Nucleus accumbens (tissue), 56 donors: ENCODE measurements at places on chromosomes 12 and 14.

DNA sequence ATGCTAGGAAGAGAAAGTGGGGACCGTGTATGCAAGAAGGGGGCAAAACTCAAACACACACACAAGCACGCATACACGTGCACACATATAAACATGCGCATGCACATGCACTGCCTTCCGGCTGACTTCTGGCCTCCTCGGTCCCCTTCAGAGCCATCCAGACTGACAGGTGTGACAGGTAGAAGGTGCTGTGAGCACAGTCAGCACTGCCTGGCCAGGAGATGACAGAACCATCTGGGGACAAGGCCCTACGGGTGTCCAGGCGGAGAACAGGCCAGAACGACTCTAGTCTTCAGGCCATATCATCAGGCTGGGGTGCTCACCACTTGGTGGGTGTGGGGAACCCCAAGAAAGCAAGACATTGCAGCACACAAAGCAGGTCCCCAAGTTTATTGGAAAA is 7.3 kb downstream of the KRT83 start:
- no peak for DNase-seq

- no peak for DNase-seq
Measured at GRCh38 chr12:52335598-52336262, 14.5 kb upstream of the KRT83 start.

DNA sequence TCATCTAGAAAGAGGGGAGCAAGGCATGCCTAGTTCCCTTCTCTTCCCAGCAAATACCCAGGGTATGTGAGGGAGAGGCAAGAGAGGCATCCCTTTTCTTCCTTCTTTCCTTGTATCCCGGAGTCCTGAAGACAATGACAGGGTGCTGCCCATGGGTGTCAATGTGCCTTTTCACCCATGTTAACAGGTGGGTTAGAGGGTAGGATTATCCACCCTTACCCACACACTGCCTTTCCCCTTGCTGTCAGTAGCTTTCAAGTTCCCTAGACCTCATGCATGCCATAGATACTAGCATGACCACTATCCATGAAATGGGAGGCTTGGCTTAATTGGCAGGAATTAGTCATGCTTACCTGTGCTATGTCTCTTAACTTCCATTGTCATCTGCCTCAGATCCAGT is 36.3 kb upstream of the PCNX1 start:
- no peak for DNase-seq

DNA sequence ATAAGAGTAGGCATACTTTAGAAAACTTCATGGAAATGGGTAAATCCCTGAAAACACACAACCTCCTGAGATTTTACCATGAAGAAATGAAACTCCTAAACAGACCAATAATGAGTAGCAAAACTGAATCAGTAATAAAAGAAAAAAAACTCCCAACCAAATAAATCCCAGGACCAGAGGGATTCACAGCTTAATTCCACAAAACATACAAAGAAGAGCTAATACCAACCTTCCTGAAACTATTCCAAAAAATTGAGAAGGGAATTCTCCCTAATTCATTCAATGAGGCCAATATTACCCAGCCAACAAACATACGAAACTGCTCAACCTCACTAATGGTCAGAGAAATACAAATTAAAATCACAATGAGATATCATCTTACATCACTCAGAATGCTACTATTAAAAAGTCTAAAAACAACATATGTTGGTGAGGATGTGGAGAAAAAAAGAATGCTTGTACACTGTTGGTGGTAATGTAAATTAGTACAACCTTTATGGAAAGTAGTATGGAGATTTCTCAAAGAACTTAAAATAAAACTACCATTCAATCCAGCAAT is 97.3 kb upstream of the ST8SIA1 start:
- no peak for DNase-seq

- DNase-seq, result no peak
Measured at GRCh38 chr12:52838609-52839435, 4.7 kb upstream of the KRT79 start.

GRCh38 chr12:52267699-52268098 is 6.7 kb upstream of the KRT86 start:
- DNase-seq, result no peak
